Fibroblast of skin of left quadriceps (primary cell): ENCODE measurements at places on chromosomes 6 and 20.

GRCh38 chr20:34626992-34627391, 49.9 kb downstream of the PIGU start:
- no peak for DNase-seq

DNA sequence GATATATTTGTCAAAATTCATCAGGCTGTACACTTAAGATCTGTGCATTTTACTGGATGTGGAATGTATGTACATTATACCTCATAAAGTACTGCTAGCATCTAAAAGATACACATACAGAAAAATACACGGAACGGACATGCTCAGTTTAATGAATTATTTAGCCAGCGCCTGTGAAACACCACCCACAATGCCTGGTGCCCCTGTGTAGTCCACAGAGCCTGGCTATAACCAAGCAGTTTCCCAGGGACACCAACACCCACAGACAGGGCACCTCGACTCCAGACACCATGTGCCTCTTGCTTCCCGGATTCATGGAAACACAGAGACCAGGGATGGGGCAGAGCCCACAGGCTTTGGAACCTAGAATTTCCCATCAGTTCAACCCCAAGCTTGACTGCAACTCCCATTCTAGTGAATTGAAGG, 17.4 kb upstream of the ARMC12 start:
- DNase-seq: no peak

DNA sequence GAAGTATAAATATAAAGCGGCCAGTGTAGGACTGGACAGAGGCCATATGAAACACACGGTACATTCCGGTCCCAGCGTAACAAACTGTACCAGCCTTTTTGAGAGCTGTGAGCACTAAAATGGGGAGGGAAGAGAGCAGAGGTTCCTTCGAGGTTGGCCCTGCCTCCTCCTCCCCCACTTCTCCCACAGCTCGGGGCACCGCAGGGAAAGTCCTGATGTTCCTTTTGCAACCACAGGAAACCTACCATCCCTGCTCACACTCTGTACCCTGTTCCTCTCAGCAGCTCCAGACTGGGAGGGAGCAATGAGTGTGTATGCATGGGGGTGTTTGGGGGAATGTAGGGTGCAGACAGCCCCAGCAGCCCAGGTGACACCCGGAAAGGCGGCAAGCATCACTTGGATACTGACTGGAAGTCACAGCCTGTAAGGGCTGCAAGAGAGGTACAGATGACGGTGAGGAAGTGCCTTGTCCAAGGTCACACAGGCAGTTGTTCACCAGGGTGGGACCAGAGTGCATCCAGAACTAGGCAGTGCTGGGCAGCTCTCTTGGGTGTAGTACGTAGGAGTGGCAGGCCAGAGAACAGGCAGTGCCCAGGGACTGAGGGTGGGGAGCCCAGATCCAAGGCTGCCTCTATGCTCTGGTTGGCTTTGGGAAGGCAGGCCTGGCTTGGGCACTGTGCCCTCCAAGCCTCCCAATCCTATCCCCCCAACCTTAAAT, 11.0 kb upstream of the ARMC12 start:
- no peak for DNase-seq

DNA sequence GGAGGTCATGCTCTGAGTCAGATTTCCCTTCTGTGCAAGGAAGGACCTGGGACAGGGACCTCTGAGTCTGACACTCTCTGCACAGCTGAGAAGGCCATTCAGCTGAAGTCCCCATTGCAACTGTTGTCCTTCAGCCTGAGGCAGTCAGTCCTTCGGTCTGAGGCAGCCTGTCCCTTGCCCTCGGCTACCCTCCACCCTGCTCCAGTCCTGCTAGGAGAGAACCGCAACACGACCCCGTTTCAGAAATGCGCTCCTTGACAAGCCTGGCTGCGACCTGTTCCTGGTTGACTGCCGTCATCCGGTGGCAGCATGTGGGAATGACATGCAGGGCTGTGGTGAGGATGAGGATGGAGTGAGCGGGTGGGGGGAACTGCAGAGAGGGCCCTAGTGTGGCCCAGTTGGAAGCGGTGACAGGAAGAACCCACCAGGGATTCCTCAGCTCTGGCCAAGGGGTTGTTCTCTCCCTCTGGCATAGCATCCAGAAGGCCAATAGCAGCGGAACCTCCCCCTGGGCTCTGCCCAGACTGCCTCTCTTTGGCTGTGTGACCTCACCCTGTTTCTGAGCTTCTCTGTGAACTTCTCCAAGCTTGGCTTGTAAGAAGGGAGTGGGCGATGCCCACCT, 40.3 kb upstream of the ANGPT4 start:
- DNase-seq: peak; percentile 11

- peak; percentile 33 for DNase-seq
These were observed 75.7 kb downstream of the AGPAT4 start for GRCh38 chr6:161198176-161198575.

- no peak for DNase-seq
These were observed 10.7 kb downstream of the MDFI start for GRCh38 chr6:41648921-41649320.

- DNase-seq: peak; percentile 84
These were observed 96.8 kb downstream of the ARMC2 start for GRCh38 chr6:108944707-108945680.

DNA sequence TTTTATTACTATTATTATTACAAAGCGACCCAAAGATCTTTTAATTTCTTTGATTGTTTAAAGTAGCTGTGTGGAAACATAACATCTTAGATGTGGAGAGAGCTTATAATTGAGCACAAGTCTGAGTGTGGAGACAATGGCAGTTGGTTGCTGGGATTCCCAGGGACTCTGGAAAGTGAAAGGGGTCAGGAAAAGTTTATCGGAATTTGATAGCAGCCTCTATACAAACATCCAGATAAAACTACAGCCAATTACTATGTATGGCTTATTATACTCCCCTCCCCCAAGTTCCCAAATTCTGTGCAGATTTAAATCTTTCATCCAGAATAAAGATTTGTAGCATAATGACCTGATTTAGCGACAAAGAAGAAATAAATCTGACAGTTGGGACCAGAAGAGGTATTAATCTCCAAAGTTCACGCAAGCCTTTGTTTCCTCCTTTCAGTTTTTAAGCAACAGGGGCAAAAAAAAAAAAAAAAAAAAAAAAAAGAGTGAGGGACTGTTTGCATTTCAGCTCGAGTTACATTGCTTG, 121.4 kb upstream of the MAP3K7 start:
- DNase-seq: no peak

- no peak for DNase-seq
These were observed 312.4 kb downstream of the CDKAL1 start for GRCh38 chr6:20846602-20847028.

DNA sequence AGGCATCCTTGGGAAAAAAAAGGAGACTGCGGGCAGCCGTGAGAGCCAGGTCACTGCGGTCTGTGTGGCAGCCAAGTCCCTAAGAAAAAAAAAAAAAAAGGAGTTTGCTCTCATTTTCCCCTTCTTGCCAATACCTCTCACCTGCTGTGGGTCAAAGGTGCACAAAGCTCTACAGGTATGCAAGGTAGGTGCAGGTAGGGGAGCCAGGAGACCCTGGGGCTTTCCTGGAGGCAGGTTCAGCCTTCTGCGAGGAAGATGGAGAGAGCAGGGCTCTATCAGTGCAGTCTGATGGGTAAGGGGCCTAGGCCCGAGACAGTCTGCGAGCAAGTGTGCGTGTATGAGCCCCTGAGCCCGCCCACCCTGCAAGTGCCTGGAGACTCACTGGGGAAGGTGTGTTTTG, 12.3 kb upstream of the SNAI1 start:
- DNase-seq: no peak

DNA sequence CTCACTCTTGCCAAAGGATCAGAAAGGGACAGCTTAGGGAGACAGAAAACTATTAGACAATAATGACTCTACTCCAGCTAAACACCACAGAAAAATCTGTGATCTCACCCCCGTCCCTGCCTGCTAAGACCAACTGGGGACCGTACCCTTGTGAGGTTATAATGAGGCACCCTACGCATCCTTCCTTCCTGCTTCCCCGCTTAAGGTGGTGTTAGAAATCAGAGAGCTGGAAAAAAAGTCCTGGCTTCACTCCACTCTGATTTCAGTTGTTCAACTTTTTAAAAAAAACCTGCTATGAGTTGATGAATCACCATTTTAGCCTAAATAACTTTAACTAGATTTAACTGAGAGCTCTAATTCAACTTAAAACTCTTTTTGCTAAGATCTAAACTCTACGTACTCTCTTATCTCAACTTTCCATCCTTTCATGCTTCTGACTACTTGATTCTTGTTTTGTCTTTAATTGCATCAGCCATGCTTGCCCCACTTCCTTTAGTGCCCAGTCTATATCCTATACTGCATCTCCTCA, 35.8 kb upstream of the TMEM14A start:
- no peak for DNase-seq

GRCh38 chr20:37640600-37641561, 52.9 kb upstream of the CTNNBL1 start:
- no peak for DNase-seq

DNA sequence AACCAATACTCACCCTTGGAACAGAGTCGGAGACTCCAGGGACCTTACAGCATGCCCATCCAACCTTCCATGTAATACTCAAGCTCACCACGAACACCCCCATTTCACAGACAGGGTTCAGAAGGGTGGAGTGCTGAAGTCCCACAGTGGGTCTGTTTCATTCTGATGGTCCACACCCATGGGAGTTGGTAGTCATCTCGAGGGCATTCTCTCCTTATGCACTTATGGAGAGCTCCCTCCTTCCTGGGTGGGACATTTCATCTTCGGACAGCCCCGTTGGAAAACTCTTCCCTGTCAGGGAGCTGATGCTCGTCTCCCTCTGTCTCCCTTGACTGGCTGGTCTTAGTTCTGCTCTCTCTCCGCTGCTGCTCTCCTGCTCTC, 38.9 kb downstream of the COX4I2 start:
- no peak for DNase-seq

DNA sequence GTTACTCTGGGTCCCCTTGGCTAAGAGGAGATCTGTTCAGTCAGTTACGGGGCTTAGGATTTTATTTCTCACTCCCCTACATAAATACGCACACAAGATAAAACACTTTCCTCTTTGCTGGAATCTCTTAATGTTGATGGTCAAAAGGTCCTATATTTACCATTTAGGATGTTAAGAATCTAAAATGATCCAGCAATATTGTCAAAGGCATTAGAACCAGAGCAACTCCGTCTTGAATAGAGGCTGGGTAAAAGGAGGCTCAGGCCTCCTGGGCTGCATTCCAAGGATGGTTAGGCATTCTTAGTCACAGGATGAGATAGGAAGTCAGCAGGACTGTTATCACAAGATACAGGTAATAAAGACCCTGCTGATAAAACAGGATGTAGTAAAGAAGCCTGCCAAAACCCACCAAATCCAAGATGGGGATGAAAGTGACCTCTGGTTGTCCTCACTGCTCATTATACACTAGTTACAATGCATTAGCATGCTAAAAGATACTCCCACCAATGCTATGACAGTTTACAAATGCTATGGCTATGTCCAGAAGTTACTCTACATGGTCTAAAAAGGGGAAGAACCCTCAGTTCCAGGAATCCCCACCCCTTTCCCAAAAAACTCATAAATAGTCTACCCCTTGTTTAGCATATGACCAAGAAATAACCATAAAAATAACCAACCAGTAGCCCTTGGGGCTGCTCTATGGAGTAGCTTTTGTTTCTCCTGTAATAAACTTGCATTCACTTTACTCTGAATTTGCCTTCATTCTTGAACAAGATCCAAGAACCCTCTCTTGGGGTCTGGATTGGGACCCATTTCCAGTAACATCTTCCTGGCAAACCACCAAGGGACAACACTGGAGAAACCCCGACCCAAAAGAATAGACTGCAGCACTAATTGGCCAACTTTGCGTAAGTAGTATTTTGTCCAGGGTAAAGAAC, 107.5 kb downstream of the DTNBP1 start:
- no peak for DNase-seq

GRCh38 chr6:11424395-11425034, 113.0 kb upstream of the TMEM170B start:
- no peak for DNase-seq

DNA sequence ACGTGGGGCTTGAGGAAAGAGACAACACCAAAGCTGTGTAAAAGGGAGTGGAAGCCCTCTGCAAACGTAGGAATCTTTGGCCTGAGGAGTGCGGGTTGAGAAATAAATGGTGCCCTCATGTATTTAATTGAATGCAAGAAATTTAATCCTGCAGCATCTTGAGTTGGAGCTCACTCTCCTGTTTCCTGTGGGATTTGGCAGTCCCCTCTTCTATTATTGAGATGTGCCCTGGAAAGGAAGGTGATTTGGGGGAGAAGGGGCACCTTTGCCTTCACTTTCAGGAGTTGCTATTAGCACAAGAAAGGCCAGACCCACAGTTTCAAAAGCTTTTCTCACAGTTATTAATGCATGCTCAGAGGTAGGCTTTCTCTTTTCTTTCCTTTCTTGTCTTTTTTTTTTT, 201.4 kb upstream of the HDDC2 start:
- DNase-seq: no peak

DNA sequence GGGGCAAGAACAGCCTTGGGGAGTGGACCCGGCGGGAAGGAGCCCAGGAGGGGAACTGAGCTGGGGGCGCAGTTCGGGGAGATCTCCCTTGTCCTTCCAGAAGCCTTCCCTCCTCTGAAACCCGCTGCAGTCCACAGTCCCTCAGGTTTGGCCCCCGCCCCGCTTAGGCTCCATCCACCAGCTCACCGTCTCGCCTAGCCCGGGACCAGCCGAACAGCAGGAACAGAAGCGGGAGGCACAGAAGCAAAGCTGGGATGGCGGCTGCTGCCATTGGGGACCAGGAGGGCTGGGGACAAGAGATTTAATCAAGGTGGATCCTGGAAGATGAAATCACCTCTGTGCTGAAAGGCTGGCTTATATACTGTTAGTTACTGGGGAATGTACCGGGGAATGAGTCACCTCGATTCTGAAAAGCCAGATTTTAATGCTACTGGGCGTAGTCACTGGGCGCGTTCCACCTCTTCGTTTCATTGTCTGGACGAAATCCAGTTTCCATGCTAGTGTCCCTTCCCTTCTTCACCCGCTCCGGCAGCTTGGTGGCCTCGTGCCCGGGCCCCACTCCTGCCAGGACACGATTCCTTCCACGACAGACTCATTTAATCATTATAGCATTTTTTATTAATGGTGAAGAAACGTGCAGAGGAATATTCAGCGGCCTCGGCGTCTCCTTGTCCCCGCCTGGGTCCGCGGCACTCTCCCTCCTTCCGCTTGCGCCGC, at the start of gene RAET1L:
Gene RAET1L, minus strand, starts transcription at position 332 of the 717 bp plus-strand sequence. Its CDS starts 61 bp downstream, at position 271.
- DNase-seq: no peak

GRCh38 chr20:32484958-32485769, 100.0 kb downstream of the NOL4L start:
- DNase-seq: peak; percentile 70

DNA sequence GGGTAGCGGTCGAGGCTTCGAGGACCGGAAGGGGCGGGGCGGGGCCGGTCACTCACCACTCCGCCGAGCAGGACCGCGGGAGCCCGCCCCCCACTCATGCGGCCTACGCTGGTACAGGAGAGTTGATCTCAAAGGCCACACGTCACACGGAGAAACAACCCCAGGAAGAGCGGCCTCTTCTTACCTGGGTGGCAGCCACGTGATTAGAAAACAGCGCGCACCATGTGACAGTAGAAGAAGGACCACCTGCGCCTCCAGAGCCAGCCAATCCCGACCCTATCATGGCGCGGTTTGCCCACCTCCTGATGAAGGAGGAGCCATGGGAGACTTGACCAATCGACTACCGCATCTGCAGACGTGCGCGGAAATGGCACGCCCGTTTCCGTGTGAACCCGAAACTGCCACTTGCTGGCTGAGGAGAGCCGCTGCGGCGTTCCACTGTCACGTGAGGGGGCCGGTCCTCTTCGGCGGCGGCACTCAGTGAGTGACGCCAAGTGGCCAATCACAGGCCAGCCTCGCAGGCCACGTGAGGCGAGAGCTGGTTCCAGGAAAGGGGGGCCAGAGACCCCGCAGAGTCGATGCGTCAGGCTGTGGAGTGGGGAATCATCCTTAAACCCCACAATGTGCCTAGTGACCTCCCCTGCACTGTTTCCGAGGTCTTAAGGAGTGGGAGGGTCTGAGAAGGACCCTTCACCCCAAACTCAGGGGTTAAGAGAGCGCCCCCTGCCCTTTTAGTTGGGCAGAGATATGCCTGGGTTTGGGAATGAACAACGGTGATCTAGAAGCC, at the start of gene CUTA:
Gene CUTA, minus strand, starts transcription at position 205 of the 787 bp plus-strand sequence. Its CDS starts 107 bp downstream, at position 98.
- peak; percentile 99 for DNase-seq
